ENCODE measurements at places on chromosomes 1 and 21.

GRCh38 chr1:107997866-107998265 lies 32.9 kb upstream of the VAV3 start:
- DNase-seq: no peak

DNA sequence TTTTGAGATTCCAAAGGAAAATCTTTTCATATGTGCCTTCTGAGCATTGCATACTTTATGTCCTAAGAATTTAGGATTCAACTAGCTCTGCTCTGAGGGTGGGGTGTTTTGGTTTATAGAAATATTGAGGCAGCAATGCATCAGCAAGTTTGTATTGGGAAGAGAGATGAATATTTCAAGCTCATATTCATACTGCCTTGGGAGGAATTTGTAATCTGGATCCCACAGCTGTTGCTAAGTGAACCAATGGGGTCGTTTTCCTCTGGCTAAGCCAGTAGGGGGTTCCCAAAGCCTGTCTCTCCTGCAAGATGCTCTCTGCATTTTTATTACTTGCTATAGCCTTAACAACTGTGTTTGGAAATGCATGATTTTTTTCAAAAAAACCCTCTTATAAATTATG lies 130.6 kb downstream of the SNX7 start:
- DNase-seq: no peak

GRCh38 chr1:100377590-100378361 lies 25.5 kb downstream of the CDC14A start:
- DNase-seq: no peak

DNA sequence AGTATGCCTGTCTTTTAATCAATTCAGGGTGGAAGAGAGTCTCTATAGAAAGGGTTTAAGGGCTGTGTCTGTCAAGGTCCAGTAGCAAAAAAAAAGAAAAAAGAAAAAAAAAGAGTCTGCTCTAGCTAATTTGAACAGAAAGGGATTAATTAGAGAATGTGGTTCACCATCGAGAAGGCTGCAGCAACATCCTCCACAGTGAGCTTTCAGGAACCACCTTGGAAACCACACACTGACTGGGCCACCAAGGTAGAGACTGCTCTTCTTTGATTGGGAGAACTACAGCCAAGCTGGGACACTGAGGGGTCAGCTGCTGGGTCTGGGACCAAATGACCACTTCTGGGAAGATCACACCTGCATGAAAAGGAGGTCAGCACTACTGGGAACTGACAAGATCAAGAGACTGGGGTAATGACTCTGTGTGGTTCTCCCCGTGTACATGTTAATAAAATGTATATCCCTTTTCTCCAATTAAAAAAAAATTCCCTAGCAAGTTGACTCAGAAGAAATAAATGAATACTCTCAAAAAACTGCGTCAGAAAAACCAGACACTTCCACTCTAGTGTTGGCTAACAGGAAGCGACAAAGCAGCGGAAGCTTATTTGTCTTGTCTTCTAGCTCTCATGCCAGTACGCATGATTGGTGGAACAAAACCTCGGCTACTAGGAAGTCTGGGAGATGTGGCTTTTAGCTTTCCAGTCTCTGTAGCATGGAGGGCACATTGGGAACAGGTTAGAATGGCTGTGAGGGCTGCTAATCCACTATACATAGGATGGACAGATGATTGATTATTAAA lies 60.0 kb upstream of the IVNS1ABP start:
- DNase-seq: no peak

DNA sequence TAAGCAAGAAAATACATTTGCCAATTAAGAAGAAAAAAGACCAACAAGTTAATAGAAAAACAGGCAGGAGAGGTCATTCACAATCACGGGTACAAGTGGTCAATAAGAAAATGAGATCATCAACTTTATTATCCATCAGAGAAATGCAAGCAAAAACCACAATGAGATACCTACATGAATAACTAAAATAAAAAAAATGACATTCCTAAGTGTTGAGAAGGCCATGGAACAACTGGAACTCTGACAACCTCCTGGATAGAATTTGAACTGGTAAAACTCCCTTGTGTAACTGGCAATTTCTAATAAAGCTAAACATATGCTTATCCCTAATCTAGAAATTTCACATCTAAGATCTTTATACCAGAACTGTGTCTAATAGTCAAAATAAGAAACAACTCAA lies 135.4 kb upstream of the BACE2 start:
- no peak for DNase-seq

DNA sequence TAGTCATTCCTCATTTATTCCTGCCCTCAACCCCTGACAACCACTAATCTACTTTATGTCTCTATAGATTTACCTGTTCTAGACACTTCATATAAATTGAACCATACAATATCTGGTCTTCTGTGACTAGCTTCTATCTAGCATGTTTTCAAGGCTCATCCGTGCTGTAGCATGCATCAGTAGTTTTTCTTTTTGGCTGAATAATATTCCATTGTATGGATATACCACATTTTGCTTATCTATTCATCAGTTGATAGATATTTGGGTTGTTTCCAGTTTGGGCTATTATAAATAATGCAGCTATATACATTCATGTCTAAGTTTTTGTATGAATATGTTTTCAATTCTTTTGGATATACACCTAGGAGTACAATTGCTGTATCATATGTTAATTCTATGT lies 101.5 kb downstream of the HFM1 start:
- no peak for DNase-seq

DNA sequence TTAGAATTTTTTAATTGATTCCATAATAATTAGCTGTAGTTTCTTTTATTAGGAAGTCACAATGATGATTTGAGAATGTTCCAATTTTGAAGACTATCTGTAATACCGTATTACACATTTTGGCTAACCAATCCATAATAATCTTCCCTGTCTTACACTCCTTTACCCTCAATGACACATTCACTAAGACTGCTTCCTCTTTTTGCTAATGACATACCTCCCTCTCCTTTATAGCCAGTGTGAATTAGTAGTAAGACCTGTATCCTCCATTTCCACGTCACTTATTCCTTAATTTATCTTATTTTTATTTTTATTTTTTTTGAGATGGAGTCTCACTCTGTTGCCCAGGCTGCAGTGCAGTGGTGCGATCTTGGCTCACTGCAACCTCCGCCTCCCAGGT lies 10.1 kb downstream of the KDM1A start:
- DNase-seq: no peak

- DNase-seq: no peak
These were observed 79.3 kb upstream of the RGS2 start for GRCh38 chr1:192729500-192729899.
